ENCODE measurements at places on chromosomes 4 and X.
A peak's percentile ranks its signal among the peaks of the same experiment; 100 is the strongest.

GRCh38 chrX:39477762-39478120 is 620.0 kb downstream of the BCOR start:
- peak; percentile 23 for DNase-seq

DNA sequence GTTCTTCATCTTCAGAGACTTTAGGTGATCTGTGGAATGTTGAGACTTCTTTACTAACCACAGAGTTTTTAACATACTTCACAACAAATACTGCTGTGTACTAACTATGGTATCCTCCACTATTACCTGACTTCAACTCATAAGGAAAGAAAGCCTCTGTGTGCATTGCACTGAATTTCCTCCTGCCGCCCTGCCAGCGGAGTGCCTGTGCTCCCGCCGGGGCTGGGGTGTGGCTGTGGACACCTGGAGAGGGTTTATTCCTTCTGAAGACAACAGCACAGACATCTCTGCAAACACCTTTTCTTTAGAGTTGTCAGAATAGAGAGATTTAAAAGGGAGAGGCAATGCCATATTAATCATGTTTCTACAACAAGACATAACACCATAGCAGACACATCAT is 63.3 kb downstream of the FAT1 start:
- DNase-seq: no peak

DNA sequence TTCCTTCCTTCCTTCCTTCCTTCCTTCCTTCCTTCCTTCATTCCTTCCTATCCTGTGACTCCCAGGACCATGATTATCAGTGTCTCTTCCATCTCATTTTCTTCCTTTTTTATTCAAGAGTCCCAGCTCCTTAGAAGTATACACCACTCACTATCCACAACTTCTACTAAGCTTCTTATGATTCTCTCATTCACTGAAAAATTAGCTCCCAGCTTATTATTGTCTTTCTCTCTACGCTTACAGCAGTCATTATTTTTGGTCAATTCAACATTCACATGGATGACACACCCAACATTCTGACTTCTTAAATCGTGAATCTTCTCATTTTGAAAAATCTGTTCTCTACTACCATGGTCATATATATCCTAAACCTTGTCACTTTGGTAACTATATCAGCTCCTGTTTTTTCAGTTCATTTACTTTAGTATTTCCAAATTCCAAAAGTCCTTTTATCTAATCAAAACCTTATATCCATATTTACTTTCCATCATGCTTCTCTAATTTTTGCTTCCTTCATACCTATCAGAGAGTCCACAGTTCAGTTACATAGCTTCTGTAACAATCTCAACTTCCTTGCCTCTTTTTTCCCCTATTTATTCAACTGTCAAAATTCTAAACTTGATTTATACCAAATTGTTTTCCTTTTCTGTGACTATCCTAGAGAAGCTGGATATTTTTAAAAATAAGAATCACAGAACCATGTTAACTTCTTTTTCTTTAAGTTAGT is 677.5 kb downstream of the RAPGEF2 start:
- DNase-seq: no peak

- peak; percentile 51 for DNase-seq
Observed at GRCh38 chr4:20418861-20419451, 167.3 kb downstream of the SLIT2 start.

- DNase-seq: no peak
Observed at GRCh38 chr4:48891028-48891619, 15.4 kb downstream of the OCIAD2 start.

DNA sequence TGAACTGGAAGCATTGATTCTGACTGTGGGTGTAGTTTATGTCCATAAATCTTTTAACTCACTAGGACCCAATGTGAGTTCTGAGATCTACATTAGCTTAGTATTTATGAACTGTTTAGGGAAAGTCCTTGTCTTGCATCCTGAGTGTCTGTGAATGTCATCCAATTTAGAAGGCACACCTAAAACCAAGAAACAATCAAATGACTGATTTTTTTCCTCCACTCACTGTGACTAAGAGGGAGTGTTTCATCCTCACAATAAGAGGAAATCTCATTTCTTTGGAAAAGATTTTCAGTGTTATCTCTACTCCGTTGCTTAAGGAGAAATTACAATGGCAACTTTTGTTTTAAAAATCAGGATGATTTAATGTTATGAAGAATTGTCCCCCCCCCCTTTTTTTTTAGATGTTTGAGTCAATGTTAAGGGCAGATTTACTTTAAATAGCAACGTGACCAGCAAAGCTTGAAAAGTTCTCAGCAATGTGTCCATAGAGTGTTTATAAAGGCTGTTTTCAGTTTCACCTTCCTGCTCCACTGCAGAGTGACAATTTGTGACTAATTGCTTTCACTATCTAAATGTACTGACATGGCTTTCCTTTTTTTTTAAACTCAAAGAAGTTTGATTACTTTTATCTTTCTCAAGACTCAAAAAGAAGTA is 173.0 kb downstream of the SPCS3 start:
- DNase-seq: no peak

- no peak for DNase-seq
Observed at GRCh38 chrX:10325611-10326010, 168.8 kb downstream of the CLCN4 start.

DNA sequence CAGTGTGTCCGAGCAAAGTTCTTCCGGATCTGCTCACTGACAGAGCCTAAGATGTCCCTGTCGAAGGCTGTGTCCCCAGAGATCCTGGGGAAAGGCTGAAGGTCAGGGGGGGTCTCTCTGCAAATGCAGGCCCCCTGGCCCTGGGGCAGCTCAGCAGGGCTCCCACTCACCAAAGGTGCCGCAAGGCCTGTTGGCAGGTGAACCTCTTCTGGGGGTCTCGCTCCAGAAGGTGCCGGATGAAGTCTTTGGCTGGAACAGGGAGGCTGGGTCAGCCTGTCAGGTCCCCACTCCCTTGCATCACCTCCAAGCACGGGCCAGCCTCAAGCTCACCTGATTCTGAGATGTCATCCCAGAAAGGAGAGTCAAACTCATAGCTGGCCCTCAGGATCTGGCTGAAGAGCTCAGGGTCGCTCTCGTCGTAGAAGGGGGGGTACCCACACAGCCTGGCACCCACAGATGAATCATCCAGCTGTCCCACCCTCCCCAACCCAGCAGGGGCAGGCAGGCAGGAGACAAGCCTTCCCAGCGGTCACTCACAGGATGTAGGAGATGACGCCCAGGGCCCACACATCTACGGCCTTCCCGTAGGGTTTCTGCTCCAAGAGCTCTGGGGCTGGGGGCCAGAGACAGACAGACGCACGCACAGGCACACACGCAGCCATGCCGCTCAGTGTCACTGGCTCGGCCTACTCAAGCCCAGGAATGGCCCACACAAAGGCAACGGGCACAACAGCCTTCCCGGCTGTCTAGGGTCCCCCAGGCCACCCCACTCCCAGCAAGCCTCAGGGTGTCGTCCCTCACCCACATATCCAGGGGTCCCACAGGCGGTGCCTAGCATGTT is 2.6 kb downstream of the PNCK start:
- no peak for DNase-seq

GRCh38 chr4:13888112-13888511 is 260.6 kb upstream of the BOD1L1 start:
- no peak for DNase-seq

- DNase-seq: no peak
Observed at GRCh38 chr4:96755569-96756484, 915.9 kb downstream of the PDHA2 start.

- DNase-seq: no peak
Observed at GRCh38 chr4:44984083-44984482, 257.7 kb upstream of the GNPDA2 start.

GRCh38 chr4:187612301-187612700 is 383.3 kb upstream of the ZFP42 start:
- DNase-seq: no peak

DNA sequence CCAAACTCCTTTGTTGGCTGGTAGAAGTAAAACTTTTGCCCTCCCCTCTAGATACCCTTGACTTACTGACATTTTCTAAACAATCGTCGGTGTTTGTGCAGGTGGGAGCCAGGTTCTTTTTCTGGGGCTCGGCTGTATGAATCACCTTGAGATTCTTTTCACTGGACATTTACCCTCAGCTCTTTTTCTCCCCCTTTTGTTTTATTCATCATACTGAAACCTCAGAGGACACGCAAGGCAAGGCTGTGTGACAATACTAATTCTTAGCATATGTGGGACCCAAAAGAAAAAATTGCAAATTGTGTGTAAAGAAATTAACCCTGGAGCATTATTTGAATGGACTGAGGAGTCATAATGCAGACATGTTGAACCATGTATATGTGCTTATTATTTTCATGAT is 194.0 kb downstream of the PCDH19 start:
- DNase-seq: no peak

- DNase-seq: no peak
Observed at GRCh38 chr4:99723612-99724011, 66.0 kb upstream of the C4orf54 start.

DNA sequence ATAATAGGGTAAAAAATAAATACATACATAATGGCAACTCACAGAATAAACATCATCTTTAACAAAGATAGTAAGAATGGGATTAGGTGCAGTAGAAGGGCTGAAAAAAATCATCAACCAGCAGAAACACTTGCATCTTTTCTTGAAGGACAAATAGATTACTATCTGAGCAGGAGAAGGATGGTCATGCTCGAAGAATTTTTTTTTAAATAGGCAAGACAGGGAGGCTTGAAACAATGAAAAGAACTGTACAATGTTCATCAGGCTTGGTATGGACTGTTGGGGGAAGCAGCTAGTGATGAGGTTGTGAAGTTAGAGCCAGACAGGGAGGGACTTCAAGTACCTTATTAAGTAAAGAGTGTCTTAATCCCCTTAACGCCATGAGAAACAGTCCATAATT is 167.4 kb upstream of the LDB2 start:
- DNase-seq: no peak

- DNase-seq: no peak
Observed at GRCh38 chr4:168651374-168651773, 154.5 kb downstream of the PALLD start.

- peak; percentile 32 for DNase-seq
Observed at GRCh38 chrX:119145241-119145653, 17.6 kb upstream of the KIAA1210 start.

- DNase-seq: no peak
Observed at GRCh38 chrX:14694611-14695010, 165.3 kb downstream of the GLRA2 start.

Data from KBM-7 (cell line).